M059J (cell line): ENCODE measurements at places on chromosomes 7 and 10.

- DNase-seq = peak; percentile 79
Observed at GRCh38 chr7:40535678-40536077, 400.9 kb downstream of the SUGCT start.

DNA sequence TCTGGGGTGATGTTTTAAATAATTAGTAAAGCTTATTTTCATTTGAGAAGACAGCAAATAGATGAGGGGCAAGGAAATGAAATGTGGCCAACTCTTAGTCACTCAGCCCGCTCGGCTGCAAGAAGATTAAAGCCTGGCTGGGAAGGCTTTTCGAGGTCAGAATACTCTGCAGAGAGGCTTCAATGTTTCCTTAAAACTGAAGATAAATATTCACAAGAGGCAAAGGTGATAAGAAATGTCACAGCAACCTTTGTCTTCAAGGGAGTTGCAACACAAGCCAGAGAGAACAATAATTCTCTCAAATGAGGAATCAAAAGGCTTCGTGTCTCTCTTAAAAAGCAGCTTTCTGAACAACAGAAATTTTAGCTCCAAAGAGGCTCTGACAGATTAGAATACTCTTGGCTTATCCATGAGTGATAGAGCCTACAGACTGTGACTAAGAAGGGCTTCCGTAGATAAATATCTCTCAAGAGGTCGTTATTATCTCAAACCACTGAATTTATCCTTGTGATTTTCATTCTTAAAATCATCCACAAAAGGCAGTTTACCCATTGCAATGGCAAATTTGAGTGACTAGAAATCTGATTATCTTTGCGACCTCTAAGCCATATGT, 92.5 kb downstream of the KLF6 start:
- peak; percentile 29 for DNase-seq

DNA sequence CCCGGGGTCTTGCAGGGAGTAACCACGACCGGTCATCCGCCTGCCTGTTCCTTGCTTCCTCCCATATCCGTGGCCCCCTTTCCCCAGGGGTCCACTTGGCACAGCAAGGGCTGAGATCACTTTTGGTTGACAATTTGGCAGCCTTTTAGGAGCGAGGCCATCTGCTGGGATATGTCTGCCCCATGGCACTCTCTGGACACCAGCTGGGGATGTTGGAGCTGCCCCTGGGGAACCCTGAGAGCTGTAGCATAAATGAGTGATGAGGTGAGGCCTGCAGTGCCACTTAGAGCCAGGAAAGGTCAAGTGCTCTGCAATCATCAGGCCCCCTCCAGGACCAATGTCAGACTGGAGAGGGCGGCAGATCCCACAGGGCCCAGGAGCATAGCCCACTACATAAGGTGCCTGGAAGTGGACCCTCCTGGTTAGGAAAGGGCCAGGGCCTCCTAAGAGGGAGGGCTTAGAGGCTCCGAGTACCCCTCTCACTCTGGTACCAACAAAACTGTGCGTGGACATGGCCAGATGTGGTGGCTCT, 92.1 kb downstream of the HIP1 start:
- DNase-seq = no peak

DNA sequence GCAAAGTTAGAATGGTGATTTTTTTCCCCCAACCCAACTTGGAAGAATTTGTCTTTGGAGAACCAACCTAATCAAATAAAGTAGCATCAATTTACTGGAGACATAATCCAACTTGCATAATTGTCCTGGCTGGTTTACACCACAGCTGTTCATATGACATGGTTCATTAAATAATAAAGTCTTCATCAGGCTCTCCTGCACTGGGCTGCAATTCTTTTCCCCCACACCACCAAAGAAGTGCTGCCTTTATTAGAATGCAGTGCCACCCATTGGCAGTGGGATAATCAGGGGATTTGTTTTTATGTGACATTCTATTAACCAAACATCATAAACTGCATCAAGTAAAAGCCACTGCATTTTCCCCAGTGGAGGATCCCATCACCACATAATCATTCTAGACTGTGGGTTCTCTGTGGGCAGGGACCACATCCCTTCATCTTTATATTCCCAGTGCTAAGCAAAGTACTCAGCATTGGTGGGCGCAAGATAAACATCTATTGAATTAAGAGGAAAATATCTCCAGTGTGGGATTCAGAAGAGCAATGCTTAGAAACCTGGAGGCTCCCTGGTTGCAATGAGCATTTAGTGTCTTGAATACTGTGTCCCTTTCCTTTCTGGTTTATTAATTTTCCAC, 322.0 kb downstream of the KCNMA1 start:
- no peak for DNase-seq

GRCh38 chr7:141220263-141220880, 146.5 kb downstream of the TMEM178B start:
- DNase-seq = peak; percentile 36

DNA sequence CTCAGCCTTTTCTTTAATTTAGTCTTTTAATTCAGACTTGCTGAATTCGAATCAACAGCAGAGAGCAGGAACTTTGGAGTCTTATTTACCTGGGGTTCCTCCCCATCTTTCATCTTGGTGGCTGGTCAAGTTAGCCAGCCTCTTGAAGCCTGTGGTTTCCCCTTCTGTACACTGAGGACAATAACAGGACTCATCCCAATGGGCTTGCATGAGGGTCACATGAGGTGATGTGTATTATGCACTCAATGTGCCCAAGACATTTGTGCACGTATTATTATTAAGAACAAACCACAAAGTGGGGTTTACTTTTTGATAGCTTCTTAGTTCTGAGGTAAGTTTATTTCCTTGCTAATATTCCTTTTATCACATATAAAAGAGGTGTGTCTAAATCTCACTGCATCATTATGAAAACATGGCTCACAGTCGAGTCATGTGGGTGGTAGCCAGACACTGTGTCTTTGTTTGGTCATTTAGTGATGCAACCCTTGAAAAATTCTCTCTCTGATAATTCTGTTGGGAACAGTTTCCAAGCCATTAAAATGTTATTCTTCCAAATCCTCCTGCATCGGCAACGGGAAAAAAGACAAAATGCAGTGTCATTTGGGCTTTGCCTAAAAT, 86.5 kb upstream of the GRB10 start:
- DNase-seq = peak; percentile 89

- no peak for DNase-seq
Observed at GRCh38 chr10:72322280-72323058, 32.2 kb downstream of the DNAJB12 start.

- DNase-seq = no peak
Observed at GRCh38 chr10:17716161-17716560, 35.8 kb upstream of the TMEM236 start.

DNA sequence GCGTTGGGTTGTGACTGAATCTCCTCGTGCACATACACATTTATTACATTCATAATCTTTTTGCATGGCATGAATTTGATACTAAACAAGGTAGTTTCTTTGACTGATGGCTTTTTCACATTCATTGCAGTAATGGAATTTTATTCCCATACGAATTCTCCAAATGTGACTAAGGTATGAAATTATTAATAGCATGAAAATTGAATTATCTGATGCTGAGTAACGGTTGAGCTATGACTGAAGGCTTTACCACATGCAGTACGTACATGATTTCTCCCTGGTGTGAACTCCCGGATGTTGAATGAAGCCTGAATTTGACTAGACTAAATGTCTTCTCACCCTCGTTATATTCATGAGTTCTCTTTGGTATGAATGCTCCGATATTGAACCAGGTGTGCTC, 104.4 kb upstream of the C1GALT1 start:
- no peak for DNase-seq

DNA sequence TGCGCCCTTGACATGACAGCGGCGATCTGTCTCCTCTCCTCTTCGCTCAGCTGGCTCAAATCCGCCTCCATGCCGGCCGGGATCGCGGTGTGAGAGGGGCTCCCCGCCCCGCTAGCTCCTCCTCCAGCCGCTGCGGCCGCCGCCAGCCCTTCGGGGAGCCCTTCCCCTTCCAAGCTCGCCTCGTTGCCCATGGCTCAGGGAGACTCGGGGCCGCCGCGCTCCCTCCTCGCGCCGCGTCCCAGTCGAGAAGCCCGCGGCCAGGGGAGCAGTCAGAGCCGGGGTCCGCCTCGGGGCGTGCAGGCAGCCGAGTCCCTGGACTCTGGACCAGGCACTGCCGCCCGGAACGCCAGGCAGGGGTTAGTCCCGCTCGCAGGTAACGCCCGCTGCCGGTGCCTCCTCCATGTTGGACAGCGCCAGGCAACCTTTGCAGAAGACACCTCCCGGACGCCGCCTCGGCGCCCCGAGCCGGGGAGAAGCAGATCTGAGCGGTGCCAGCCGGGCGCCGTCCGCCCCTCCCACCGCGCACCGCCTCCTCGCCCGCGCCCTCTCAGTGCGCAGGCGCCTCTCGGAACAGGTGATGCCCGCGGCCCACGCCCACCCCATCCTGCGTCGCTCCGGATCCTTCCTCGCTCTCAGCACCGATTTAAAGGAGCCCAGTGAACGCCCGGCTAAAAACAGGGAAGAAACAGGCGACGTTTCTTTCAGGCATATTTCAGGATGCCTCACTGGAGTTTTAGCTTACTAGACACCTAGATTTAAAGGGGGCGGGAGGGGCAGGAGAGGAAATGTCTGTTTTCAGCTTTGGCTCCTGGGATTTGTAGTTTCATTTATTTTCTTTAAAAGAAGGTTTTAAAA, at the start of gene PCLO:
PCLO (minus strand) TSS at position 483 of the 855 bp plus-strand sequence; CDS start at position 191, 292 bp downstream.
- peak; percentile 86 for DNase-seq

GRCh38 chr10:87038786-87039185, 18.7 kb downstream of the FAM25A start:
- DNase-seq = no peak

GRCh38 chr7:29091715-29092114, 54.6 kb downstream of the CPVL start:
- DNase-seq = peak; percentile 33

GRCh38 chr7:129798616-129799349, 154.0 kb downstream of the UBE2H start:
- DNase-seq = no peak

DNA sequence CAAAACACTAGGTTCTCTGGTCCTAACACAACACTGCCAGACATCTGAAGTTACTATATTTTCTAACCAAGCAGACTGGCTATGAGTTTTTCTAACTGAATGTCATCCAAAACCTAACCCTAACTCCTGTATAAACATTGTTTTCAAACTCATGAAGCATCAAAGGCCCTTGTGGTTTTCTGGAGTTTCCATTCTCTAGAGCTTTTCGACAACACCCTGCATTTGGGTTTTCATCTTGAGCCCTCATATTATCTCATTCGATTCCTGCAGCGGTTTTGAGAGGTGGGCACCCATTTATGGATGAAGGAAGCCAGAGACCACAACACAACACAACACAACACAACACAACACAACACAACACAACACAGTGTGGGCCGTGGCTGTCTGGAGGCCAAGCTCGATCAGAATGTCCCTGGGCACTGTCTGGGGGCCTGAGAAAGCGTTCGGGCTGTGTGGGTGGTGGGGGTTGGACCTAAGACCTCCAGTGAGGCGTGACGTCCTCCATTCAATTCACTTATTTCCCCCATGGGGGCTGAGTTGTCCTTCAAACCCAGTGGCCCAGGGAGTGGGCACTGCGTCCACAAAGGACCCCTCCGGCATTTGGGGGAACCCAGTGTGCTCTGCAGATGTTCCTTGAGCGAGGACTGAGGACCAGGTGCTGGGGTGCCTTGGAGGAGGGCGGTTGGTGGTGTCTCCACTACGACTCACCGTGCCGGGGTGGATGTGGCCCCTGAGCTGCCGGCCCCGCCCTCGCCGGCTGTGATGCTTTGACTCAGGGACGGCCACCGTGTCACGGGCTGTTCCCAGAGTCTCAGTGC, 490.4 kb downstream of the DNAJB6 start:
- DNase-seq = no peak

DNA sequence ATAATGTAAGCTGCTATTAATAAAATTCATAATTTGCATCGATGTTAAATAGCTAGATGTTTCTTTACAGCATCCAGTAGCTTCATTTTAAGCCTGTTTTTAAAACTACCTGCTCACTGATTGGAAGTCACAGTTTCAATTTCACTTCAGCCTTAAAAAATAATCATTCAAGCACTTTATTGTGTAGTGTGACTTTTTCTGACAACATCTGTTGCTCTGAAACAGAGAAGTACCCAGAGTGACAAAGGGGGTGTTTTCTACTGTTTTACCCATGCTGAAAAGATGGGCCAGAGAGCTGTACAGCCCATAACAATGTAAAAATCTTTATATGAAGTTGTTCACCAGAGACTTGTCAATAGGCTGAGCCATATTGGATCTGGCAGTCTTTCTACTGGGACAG, 437.2 kb downstream of the MDFIC start:
- DNase-seq = no peak

DNA sequence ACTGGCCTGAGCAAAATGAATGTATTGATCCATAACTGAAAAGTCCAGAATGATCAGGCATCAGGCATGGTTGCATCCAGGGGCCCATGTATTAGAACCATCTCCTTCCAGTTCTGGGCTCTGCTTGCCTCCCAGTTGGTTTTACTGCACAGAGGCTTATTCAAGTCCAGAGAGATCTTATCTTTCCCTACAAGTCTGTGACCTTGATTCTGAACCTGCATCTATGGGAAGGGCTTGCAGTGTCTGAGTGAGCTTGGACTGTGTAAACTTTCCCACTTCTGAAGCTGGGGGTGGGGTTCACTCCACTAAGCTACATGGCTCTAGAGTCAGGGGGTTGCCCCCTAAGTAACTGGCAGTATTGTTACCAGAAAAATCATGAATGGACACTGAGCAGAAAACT, 136.2 kb downstream of the TCF7L2 start:
- peak; percentile 62 for DNase-seq

DNA sequence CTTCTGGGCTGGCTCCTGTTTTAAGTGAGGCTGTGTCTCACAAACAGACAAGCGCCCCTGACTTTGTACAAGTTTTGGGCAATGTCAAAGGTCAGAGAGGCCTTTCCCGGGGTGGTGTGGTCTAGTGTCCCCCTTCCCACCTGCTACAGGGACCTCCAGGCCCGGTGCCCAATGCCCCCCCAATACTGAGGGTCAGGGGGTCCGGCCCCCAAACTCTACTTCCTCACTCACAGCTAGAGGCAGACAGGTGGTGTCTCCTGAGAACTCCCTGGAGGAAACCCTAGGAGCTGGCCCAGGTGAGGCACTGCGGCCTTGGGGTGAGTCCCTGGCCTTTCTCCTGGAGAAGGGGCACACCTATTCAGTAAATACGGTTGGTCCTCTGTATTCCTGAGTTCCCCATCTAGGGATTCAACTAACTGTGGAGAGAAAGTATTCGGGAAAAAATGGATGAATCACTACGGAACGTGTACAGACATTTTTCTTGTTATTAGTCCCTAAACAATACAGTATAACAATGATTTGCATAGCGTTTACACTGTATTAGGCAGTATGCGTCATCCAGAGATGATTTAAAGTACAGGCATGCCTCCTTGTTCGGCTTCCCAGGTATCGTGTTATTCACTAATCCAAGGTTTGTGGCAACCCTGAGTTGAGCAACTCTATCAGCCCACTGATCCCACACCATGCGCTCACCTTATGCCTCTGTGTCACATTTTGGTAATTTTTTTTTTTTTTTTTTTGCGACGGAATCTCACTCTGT, 308.1 kb downstream of the WDR37 start:
- DNase-seq = no peak

- DNase-seq = peak; percentile 6
Observed at GRCh38 chr7:22137466-22137865, 191.8 kb upstream of the CDCA7L start.
